Activated CD4-positive, CD25-positive, alpha-beta regulatory T cell (primary cell): ENCODE measurements at places on chromosomes 1 and 21.
A peak's percentile ranks its signal among the peaks of the same experiment; 100 is the strongest.

DNA sequence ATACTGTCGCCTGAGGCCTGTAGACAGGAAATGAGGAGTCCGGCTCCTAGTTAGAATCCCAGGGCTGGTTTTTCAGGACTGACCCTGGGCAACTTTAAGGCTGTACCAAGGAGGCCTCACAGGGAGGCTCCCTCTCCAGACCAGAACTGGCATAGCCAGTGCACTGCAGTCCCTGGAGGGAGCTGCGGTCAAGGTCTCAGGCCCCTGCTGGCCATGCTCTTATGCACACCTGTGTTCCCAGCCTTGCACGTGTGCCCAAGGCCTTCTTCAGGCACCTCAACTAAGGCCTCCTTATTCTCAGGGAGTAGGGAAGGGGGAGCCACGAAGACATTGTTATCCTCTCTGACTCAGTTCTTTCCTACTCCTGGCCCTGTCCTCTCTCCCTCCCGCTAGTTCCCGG is 22.0 kb upstream of the IFNAR1 start:
- no peak for DNase-seq

GRCh38 chr1:45250544-45250943 is 44.1 kb upstream of the ZSWIM5 start:
- no peak for DNase-seq

DNA sequence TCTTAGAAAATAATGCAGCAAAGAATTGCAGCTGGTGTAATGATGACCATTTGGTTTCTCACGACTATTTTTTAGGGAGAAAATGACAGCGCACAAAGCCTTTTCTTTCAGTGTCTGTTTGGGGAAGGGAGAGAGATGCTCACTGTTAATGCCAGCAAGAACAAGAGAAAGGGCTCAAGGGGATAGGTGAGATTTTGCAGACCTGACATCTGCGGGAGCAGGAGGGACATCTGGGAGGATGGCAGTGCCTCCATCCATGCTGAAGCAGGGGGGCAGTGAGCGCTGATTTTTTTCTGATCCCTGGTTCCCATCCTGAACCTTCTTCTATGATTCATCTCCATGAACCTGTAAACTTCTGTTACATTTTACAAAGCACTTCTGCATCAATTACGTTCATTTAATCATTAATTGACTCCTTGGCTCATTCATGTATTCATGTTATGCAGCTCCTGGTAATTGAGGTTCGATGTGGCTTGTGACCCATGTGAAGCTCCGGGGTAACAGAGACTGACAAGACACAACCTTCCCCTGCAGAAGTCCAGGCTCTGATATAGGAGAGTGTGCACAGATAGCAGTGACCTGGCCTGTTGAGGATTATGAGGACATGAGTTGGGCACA is 595.3 kb downstream of the PTPRU start:
- DNase-seq: no peak

DNA sequence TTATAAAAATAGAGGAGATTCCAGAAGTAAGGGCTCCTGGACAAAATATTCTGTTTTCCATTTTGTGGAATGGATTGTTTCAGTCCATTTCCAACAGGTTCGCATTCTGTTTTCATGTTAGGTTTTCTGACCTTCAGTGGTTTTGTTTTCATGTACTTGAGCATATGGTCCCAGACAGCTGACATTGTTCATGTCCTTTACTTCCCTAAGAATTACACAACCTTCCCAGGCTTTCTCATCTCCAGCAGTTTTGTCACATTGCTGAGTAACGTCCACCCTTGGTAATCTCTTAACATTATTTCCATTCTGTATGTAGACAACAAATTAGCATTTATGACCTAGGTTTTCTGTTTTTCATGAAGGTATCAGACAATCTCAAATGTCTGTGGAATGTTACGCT is 21.0 kb upstream of the ERRFI1 start:
- no peak for DNase-seq

DNA sequence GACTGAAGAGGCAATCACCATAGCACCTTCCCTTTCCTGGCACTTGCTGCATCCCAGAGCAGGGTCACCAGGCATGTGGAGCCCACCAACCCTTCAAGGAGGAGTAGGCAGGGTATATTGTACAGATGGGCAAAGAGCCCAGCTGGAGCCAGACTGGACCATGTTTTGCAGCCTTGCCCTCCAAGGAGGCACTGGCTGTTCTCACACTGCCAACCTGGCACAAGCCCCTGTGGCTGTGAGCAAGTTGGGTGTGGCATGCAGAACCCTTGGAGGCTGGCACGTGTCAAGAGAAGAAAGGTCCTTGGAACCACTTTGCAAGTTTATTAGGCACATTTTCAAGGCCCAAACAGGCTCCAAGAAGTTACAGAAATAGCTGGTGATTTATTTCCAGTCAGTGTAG is 146.4 kb downstream of the FOXD2 start:
- DNase-seq: no peak

- DNase-seq: no peak
These were observed 9.8 kb downstream of the SSBP3 start for GRCh38 chr1:54396261-54396933.

- DNase-seq: no peak
These were observed 71.1 kb upstream of the CD34 start for GRCh38 chr1:207981976-207982375.

DNA sequence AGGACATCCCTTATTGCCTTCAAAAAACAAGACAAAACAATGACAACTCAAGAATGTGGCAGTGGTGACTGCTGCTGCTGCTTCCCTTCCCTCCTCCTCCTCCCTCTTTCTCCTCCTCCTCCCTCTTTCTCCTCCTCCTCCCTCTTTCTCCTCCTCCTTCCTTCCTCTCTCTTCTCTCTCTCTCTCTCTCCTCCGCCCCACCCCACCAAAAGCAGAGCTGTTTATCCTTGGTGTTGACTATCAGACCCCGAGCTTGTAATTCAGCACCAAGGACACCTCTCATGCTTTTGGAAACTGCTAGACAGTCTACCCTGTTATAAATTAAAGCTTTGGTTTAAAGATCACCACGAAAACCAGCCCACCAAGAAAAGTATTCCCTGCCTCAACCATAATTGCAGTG is 72.4 kb upstream of the IFNAR2 start:
- no peak for DNase-seq

- no peak for DNase-seq
These were observed 199.2 kb downstream of the HLX start for GRCh38 chr1:221078260-221078965.

DNA sequence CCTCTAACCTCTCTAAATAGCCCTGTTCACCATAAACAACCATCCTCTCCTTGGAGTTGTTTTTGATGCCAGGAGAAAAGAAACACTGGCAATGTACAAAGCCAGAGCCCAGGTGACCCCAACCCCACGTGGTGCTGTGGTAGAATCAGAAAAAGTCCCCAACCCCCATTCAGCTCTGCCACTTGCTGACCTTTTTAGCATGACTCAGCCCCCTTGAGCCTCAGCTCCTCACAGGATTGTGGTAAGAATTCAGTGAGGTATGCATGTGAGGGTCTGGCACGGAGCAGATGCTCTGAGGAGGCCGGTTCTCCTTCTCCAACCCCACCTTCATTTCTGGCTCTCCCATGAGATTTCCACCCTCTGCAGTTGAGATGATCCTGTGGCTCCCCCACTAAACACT is 11.1 kb upstream of the CHI3L1 start:
- no peak for DNase-seq

- DNase-seq: peak; percentile 35
These were observed at the start of gene SMG7 for GRCh38 chr1:183472488-183473216. TSS of gene SMG7 (plus strand) at chr1:183472499. CDS start at chr1:183472621, 122 bp downstream.

GRCh38 chr1:95245029-95245428 is 11.0 kb downstream of the RWDD3 start:
- DNase-seq: no peak

- DNase-seq: no peak
These were observed 97.9 kb downstream of the GIPC2 start for GRCh38 chr1:78143673-78144072.

- no peak for DNase-seq
These were observed 73.2 kb downstream of the MAN1C1 start for GRCh38 chr1:25689686-25690381.

DNA sequence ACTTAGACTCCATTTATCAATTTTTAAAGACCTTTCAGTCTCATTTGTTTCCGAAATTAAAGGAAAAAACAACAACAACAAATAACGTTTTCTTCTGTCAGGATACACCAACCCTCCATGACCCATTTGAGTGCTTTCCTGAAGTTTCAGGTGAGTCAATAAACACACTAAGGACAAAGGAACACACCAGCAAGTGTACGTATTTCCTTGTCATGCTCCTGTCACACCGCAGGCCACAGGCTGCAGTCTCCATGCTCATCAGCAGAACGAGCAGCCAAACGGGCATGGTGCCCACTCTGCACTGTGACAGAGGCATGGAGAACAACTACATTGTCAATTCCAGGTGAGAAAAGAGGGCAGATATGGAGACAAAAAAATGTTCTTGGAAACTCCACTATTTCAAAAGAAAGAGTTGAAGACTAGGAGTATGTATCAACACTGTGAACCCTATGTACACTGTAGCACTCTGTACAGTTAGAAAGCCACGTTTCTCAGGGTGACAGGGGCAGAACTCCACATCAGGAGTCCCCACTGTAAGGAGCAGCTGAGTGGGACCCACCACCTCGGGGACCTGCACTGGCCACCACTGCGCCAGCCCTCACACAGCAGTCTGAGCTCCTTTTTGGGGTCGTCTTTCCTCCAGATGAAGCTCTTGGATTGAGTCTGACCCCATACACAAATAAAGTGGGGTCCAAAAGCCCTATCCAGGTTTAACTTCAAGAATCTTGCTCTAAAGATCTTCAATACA is 2.6 kb downstream of the PTTG1IP start:
- DNase-seq: no peak

DNA sequence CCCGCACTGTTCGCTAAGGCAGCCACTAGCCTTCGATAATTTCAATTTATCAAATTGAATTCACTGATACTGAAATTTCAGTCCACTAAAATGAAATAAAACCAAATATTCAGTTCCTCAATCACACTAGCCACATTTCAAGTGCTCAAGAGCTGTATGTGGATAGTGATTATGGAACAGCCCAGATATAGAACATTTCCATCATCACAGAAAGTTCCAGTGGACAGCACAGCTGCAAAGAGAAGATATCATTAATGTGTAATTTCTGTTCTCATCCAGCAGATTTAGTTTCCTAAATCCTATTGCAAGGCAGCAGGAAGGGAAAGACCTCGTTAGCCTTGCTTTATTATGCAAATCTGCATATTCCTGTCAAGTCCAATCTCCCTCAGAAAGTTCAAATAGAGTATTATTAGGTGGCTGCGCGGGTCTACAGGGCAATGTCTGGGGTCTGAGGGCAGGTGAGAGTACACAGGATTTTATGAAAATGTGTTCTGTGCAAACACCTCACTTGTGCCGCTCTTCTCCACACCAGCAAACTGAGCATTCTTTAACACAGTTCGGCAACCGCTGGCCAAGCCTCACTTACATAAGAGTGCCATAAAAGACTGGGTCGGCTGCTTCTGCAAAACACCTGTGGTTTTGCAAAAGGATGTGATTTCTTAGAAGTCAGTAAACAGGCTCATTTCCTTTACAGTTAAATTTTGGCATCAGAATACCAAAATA is 22.4 kb downstream of the CAPZB start:
- DNase-seq: peak; percentile 28

DNA sequence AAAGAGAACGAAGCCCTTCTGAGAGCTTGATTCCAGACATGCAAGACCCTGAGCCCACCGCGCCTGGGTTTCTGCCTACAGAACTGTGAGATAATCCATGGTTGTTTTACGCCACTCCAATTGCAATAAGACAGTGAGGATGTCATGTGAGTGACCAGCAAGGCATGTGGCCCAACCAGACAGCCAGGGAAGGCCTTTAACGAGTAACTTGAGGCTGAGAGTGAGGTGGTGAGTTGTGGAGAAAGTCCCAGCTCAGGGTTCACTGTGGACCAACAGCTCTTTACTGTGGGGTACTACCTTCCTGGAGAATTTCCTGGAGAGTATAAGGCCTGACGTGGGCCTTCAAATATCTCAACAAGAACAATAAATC is 153.9 kb downstream of the ETS2 start:
- DNase-seq: no peak

DNA sequence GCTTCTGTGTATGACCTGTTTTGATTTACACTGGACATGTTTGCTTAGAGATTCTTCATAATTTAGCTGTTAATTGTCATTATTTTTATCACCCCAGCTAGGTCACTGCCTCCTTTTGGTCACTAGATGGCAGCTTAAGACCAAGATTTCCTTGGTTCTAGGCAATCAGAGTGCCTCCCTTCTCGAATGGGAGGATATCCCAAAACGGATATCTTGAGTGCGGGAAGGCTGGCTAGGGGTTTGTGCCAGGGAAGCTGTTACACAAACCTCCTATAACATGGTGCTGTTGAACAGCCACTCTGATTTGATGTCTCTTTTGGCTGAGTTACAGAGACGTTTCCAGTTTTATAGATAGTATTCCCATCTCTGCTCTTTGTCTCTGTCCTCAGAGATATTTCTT is 283.5 kb downstream of the S1PR1 start:
- DNase-seq: no peak

GRCh38 chr1:237799762-237800474 is 90.8 kb downstream of the ZP4 start:
- no peak for DNase-seq

DNA sequence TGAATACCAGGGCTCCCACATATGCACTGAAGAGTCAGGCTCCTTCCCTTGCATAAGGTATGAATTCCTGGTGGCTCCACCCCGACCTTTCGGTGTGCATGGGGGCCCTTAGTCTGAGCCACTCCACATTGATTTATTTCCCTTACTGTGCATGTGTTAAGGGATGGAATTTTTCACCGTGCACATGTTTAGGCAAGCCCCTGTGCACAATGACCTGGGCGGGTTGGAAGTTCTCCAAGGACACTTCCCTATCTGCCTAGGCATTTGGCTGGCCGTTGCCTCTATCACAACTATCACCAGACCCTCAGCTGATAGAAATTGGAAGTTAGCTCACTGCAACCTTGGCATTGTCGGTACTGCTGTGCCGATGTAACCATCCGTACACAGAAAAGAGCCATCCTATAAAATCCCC is 9.7 kb downstream of the S100A6 start:
- DNase-seq: no peak

DNA sequence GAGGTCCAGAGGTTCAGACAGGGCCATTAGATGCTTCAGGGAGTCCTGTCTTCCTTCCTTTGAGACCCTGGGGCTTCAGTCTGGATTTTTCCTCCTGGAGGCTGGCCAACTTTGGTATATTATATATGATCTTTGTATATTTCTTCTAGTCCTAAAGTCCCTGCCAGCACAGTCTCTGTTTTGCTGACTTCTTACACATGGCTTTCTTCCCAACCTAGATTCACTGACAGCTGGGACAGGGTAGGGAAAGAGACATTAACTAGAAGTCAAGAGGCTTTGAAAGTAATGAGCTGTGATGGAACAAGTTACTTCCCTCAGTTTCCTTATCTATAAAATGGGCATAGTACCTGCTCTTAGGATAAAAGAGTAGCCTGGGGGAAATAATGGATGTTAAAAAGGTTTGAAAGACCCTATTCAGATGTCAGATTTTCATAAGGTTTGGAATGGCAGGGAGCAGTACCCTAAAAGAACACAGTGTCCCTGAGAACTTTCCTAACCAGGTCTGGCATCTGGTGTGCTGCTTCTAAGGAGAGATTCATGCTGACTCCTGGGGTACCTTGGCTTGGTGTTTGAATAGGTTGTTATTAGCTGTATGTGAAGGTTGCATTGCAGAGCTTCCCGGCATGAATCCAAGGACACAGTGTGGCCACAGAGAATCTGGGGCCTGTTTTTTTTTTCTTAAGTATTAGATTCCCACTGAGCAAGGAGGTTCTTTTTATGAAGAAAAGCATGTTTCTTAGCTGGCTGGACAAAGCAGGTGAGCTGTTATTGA is 47.6 kb downstream of the RASSF5 start:
- DNase-seq: no peak

- no peak for DNase-seq
These were observed 70.6 kb upstream of the KCNJ6 start for GRCh38 chr21:37986751-37987399.
